CD4-positive, alpha-beta T cell treated with Interleukin-15 for 1 hour (primary cell): ENCODE measurements at places on chromosomes 1 and 21.

GRCh38 chr1:116854403-116854690, 55.4 kb upstream of the PTGFRN start:
- no peak for DNase-seq

DNA sequence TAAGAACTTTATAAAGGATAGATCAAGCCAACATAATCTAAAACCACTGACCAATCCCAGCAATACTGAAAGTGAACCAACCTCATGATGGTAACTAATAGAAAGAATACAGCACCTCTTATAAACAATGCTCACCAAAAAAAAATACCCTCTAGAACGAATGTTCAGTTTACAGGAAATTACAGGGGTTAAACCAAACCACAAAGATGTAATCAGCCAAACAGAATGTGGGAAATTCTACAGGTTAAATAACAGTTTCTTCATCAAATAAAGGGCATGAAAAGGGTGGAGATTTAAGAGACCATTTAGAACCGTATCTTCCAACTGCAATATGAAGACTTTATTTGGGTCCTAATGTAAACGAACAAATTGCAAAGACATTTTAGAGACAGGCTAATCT, 30.4 kb downstream of the ARID4B start:
- no peak for DNase-seq

- no peak for DNase-seq
Observed at GRCh38 chr21:15744926-15745325, 15.1 kb downstream of the USP25 start.

- no peak for DNase-seq
Observed at GRCh38 chr21:32238063-32238462, 40.8 kb downstream of the MIS18A start.

- DNase-seq, result no peak
Observed at GRCh38 chr1:59411147-59411546, 114.3 kb downstream of the FGGY start.

DNA sequence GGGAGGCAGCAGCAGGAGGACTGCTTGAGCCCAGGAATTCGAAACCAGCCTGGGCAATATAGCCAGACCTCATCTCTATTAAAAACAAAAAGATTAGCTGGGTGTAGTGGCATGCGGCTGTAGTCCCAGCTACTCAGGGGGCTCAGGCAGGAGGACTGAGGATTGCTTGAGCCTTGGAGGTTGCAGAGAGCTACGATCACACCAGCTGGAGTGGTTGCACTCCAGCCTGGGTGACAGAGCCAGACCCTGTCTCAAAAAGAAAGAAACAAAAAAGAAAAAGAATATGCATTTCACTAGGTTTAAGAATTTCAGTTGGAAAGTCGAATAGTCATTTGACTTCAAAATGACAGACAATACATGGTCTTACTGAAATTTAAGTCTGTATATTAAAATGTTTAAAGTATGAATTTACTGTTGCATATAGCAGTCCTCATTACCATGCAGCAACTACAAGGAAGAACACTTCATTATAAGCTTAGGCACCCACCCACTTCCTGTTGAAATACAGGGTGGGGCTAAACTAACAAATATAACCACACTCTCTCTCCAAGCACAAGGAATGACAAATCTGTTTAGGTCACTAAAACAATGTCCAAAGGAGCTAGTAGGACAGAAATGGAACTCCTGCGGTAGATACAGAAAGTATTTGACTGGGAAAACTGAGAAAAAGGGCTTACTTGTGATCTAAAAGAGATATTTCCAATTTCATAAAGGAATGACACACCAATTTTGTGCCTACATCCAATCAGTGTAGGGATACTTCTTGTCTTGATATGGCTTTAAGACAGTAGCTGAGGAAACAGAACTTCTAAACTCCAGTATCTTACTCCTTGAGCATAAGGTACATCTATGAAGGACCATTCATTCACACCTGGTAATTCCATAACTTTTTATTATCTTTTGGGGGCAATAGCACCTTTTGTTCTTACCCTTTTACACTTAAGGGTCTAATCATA, 44.1 kb downstream of the GPR3 start:
- no peak for DNase-seq

GRCh38 chr1:168917796-168918195, 188.7 kb upstream of the ATP1B1 start:
- no peak for DNase-seq

DNA sequence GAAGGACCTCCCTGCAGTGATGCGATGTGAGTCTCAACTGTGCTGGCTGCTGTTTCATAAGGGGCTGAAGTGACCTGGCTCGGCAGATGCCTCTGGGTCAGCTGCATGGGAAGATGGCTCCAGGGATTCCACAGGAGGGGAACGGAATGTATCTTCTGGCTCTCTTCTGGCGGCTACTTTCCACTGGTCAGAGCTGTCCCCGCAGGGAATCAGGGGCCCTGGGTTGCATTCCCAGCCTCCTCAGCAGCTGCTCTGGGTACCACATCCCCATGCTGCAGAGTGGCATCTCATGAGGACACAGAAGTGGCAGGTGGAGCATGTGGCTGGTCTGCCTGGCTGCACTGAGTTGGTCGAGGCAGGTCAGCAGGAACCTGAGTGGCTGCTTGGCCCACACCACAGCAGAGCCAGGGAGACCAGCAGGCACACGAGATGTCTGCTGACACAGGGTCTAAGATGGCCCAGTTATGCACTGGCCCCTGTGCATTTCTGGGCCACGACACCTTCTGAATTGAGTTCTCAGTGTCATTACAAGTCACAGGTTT, 42.8 kb downstream of the POFUT2 start:
- no peak for DNase-seq

DNA sequence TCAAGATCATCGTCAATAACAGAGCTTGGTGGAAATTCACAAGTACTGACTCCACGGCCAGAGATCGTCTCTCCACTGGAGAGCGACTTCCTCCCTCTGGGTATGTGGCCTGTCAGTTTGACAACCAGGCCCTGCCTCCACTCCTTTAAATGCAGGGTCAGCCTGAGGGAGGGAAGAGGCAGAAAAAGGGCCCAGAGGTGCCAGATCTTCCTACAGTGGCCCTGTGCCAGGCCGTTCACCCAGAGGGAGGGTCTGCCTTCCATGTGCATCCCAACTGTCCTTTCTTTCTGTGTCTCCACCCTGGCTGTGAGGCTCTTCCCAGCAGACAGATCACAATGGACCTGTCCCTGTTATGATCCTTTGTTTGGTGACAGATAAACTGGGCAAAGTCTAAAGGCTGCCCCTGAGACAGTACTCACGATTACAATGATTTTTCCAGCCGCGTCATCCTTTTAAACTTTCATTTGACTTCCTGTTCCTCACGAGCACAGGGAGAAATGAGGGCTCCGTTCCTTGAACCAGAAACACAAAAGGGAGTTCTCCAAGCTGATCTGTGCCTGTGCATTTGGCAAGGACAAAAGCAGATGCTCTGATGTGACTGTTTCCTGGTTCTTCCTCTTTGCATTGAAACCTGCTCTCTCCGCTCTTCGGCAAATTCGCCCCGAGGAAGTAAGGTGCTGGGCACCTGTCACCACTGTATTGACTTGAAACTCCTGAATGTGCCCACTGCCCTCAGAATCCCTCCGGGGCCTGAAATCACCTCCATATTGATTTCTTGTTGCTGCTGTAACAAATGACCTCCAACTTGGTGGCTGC, 126.7 kb downstream of the PGBD5 start:
- no peak for DNase-seq

DNA sequence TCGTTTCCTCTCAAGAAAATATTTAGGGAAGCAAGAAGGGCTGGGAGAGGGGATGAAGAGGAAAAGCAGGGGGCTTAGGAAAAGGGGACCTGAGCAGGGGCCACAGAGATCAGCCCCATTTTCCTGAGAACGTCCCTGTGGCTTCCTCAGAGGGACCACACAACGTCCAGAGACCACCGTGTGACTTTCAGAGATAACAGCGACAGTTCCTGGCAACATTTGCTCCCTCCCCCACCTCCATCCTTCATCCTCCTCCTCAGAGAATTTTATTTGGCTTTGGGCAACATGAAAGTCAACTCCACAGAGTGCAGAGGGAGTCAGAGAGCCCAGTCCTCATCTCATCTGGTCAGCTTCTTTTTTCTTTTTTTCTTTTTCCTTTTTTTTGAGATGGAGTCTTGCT, 50.9 kb downstream of the RUNX1 start:
- no peak for DNase-seq

- no peak for DNase-seq
Observed at GRCh38 chr21:38436341-38436740, 61.9 kb downstream of the ERG start.

GRCh38 chr1:96362623-96363022, 359.0 kb upstream of the PTBP2 start:
- DNase-seq, result no peak

GRCh38 chr1:206469411-206469932, 804 bp upstream of the IKBKE start:
- no peak for DNase-seq

GRCh38 chr1:36906555-36906954, 127.8 kb downstream of the GRIK3 start:
- DNase-seq, result no peak

- DNase-seq, result no peak
Observed at GRCh38 chr1:200128944-200129879, 101.7 kb downstream of the NR5A2 start.

GRCh38 chr21:30256100-30256499, 26.6 kb downstream of the KRTAP24-1 start:
- no peak for DNase-seq

GRCh38 chr1:163610486-163610885, 288.7 kb downstream of the NUF2 start:
- no peak for DNase-seq

GRCh38 chr1:115065021-115065420, 24.3 kb downstream of the TSPAN2 start:
- DNase-seq, result no peak

- no peak for DNase-seq
Observed at GRCh38 chr1:90957497-90957896, 64.3 kb downstream of the ZNF644 start.

DNA sequence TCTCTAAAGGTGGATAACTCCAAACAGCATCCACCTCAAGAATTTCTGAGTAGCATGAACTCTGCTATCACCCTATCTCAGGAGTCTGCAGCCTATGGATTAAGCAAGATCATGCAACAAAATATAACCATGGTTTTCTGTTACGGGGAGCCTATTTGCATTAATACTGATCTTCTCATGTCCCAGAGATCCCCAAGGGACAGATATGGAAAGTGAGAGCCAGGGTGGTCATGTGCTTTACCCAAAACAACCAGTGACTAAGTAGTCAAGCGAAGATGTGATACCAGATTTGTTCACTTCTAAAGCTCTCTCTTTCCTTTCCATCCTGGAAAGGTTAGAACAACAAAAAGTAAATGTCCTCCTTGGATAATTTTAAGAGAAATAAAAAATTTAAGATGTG, 125.1 kb downstream of the PRRX1 start:
- DNase-seq, result no peak
